Subcutaneous adipose tissue (tissue), 4 donors: ENCODE measurements at places on chromosomes 3 and 15. TPM values are rescaled to one million over a fixed set of nuclear protein-coding genes. Genes with fewer than 3 reads are reported as not detected.

GRAMD1C gene
- total RNA-seq, result 2.3 TPM

BMF gene
- total RNA-seq, result 5.9 TPM

ADPGK gene
- 62.3 TPM for total RNA-seq

LHFPL4 gene
- total RNA-seq, result not detected

LSAMP gene
- total RNA-seq, result 0.44 TPM

CLDN16 gene
- total RNA-seq, result 1.2 TPM

TEX55 gene
- total RNA-seq, result not detected

CASR gene
- total RNA-seq, result not detected

GPR87 gene
- not detected for total RNA-seq

NR2F2 gene
- 10.5 TPM for total RNA-seq

C2CD4A gene
- total RNA-seq, result not detected

FEZF2 gene
- total RNA-seq, result not detected

CYP1A2 gene
- not detected for total RNA-seq

ZKSCAN7 gene
- total RNA-seq, result 3.3 TPM

NPAP1 gene
- total RNA-seq, result not detected

NEK10 gene
- 0.44 TPM for total RNA-seq

SPTBN5 gene
- total RNA-seq, result 0.22 TPM

IREB2 gene
- 35.6 TPM for total RNA-seq

ZNF501 gene
- 3.9 TPM for total RNA-seq

SLC4A7 gene
- total RNA-seq, result 39.6 TPM

EPHA6 gene
- total RNA-seq, result 1.8 TPM

PHLDB2 gene
- 97.2 TPM for total RNA-seq

CACNA2D3 gene
- 3.1 TPM for total RNA-seq

NT5DC2 gene
- total RNA-seq, result 11.6 TPM

FBXO40 gene
- total RNA-seq, result not detected

SI gene
- total RNA-seq, result not detected

KLHL6 gene
- 2.9 TPM for total RNA-seq

TF gene
- 154 TPM for total RNA-seq

GCNT3 gene
- not detected for total RNA-seq

CPEB1 gene
- 2.9 TPM for total RNA-seq

ANKDD1A gene
- total RNA-seq, result 13.8 TPM

TGM4 gene
- total RNA-seq, result not detected

ST8SIA2 gene
- total RNA-seq, result not detected

BFSP2 gene
- total RNA-seq, result not detected

RTP4 gene
- total RNA-seq, result 1.3 TPM

CFAP20DC gene
- total RNA-seq, result 0.38 TPM

ZNF385D gene
- total RNA-seq, result 11.2 TPM

LRRK1 gene
- 9.6 TPM for total RNA-seq

TAGLN3 gene
- total RNA-seq, result not detected

SLC22A13 gene
- total RNA-seq, result not detected

ZBTB47 gene
- 47.3 TPM for total RNA-seq

MINDY2 gene
- 16.5 TPM for total RNA-seq

GNAT1 gene
- total RNA-seq, result not detected

MYO5C gene
- total RNA-seq, result 9.2 TPM

C3orf85 gene
- not detected for total RNA-seq

TMEM39A gene
- 19.6 TPM for total RNA-seq

CLRN1 gene
- total RNA-seq, result not detected

MFN1 gene
- total RNA-seq, result 51.7 TPM

P2RY13 gene
- total RNA-seq, result 3.1 TPM

IQGAP1 gene
- total RNA-seq, result 493 TPM

PRR23A gene
- total RNA-seq, result not detected

SPINT1 gene
- 4.0 TPM for total RNA-seq

CDHR4 gene
- not detected for total RNA-seq

CDC25A gene
- 0.33 TPM for total RNA-seq

CILP gene
- 58.0 TPM for total RNA-seq

CCR8 gene
- not detected for total RNA-seq

CMC1 gene
- 13.9 TPM for total RNA-seq

ISLR gene
- total RNA-seq, result 89.6 TPM

SUCNR1 gene
- total RNA-seq, result 2.6 TPM
